Activated naive CD8-positive, alpha-beta T cell treated with anti-CD3 and anti-CD28 coated beads for 36 hours (primary cell): ENCODE measurements at places on chromosomes 5 and 9.

DNA sequence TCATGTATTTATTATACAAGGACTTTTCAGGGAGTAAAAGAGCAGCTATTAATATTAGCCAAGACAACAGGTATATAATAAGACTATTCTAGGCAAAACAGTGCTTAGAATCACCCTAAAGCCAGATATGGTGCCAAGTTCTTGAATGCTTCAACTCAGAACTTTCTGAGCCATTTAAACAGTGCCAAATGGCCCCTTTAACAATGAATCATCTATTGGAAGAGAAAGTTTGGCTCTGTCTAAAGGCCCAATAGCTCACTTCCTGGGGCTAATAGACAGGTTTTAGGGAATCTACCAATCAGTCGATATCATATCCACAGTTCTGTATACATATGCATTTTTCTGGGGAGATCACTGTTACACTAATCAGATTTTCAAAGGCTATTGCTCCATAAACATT, 42.9 kb downstream of the ZNF474 start:
- H3K4me1 ChIP-seq = no peaks in the 10 kb centered on the region
- H3K27ac ChIP-seq = no peak overlapping the region
- no peak overlapping the region for H3K4me3 ChIP-seq
- no peaks in the 10 kb centered on the region for H3K36me3 ChIP-seq

GRCh38 chr9:95772320-95773052, 103.0 kb upstream of the ERCC6L2 start:
- peak overlapping the region; percentile 64 for H3K4me3 ChIP-seq
- H3K36me3 ChIP-seq = no peaks in the 10 kb centered on the region
- H3K27me3 ChIP-seq = peaks cover 10% of the 10 kb centered on the region

DNA sequence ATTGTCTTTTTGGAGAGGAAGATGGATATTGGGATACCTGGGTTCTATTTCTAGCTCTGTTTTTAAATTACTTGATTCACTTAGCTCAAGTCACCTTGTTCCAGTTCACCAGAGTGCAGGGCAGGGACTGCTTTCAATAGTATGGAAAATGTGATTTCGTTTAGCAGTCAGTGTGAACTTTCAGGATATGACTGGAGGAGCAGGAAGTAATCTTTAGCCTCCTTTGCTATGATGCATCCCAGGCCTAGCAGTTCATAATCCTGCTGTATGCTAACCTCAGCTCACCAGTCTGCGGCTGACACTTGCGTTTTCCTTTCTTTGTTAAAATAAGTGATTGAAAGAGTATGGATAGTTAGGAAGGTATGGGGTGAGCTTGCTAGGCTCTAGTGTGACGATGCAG, 169.7 kb downstream of the ARHGAP26 start:
- H3K4me1 ChIP-seq = peaks cover 36% of the 10 kb centered on the region
- no peak overlapping the region for H3K4me3 ChIP-seq
- peaks cover 20% of the 10 kb centered on the region for H3K36me3 ChIP-seq
- no peak for DNase-seq
- H3K27me3 ChIP-seq = no peaks in the 10 kb centered on the region
- H3K27ac ChIP-seq = no peak overlapping the region

GRCh38 chr5:84113246-84114105, 271.2 kb downstream of the EDIL3 start:
- H3K4me3 ChIP-seq = no peak overlapping the region
- DNase-seq = no peak
- no peak overlapping the region for H3K27ac ChIP-seq
- no peaks in the 10 kb centered on the region for H3K27me3 ChIP-seq

DNA sequence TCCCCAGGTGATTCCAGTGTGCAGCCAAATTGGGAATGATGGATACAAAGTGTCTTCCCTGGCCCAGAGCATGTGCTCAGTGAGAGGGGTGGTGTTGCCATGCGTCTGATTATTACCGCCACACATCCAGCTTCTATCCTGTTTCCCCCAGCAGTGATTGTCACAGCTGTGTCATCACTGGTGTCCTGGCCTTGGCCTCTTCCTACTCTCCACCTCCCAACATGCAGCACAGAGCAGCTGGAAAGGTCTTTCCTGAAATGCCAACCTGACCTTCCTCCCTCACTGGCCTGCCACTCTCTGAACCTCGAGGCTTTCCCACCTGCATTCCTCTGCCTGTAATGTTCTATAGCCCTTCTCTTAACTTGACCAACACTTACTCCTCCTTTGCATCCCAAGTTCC, 60.0 kb downstream of the TMOD1 start:
- peaks cover 11% of the 10 kb centered on the region for H3K4me1 ChIP-seq
- H3K4me3 ChIP-seq = no peak overlapping the region
- DNase-seq = no peak
- no peak overlapping the region for H3K27ac ChIP-seq

DNA sequence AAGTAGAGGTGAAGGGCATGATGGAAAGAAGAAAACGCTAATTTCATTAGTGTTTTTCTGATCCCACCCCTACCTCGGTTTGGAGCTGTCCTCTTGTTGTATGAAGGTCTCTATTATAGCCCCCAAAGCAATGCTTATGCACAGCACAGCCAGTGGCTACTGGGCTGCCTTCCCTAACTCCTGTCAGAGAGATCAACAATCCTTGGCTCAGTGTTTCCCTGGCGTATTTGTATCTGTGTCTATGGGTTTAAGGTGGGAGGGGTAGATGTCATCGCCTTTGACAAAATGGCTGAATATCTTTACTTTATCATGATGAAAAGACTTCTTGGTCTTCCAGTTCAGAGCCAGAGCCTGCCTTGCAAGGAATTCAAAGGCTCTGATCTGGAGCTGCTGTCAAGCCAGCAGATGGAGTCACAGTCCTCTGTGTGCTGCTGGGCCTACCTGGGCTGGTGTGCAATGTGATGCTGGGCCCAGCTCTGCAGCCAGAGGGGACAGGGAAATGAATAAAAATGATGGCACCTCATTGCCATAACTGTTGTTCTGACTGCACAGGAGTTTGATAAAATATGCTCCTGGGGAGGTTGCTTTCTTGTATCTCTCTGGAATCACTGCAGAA, 20.1 kb upstream of the HSPA9 start:
- peaks cover 65% of the 10 kb centered on the region for H3K27me3 ChIP-seq
- no peaks in the 10 kb centered on the region for H3K4me1 ChIP-seq
- no peak overlapping the region for H3K4me3 ChIP-seq
- no peak for DNase-seq
- no peak overlapping the region for H3K27ac ChIP-seq

DNA sequence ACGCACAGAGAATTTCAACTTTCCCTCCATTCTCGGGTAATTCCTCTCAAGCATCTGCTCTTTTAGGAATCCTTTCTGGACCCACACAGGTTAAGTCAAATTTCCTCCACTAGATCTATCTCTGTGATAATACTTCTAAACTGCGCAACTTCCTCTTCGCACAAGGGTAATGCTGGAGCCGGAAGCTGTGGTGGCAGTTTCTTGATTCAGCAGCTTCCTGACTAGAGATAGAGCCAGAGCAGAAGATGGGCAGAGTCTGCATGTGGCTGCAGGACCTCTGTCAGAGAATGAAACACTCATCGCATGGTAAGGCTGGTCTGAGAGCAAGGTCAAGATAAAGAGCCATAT, 11.1 kb upstream of the CDC42SE2 start:
- peaks cover 61% of the 10 kb centered on the region for H3K4me1 ChIP-seq
- no peaks in the 10 kb centered on the region for H3K27me3 ChIP-seq

GRCh38 chr5:78490709-78491485, 130.5 kb downstream of the SCAMP1 start:
- peaks cover 2% of the 10 kb centered on the region for H3K27me3 ChIP-seq
- H3K4me1 ChIP-seq = no peaks in the 10 kb centered on the region
- no peak overlapping the region for H3K4me3 ChIP-seq
- no peak for DNase-seq

- no peaks in the 10 kb centered on the region for H3K36me3 ChIP-seq
- DNase-seq = no peak
- H3K27me3 ChIP-seq = no peaks in the 10 kb centered on the region
- H3K4me1 ChIP-seq = no peaks in the 10 kb centered on the region
- no peak overlapping the region for H3K4me3 ChIP-seq
Observed at GRCh38 chr9:25481372-25481771, 196.9 kb downstream of the TUSC1 start.

DNA sequence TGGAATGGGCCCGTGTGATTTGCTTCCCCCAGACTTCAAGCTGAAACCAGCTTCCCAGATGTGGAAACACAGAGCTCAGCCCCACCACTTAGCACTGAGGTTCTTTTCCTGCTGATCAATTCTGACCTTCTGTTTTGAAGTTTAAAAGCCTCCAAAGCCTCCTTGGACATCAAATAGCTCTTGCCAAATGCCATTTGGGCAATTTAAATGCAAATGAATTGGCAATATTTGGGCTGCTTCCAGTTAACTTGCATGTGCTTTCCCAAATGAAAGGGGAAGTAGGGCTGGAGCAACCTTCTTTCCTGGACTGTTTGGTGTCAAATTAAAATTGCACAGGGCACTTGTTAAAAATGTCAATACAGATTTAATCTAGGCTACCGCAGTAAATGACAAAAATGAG, 710.5 kb downstream of the TLR4 start:
- no peak for DNase-seq
- H3K4me1 ChIP-seq = no peaks in the 10 kb centered on the region
- no peaks in the 10 kb centered on the region for H3K36me3 ChIP-seq
- no peaks in the 10 kb centered on the region for H3K27me3 ChIP-seq
- no peak overlapping the region for H3K4me3 ChIP-seq
- no peak overlapping the region for H3K27ac ChIP-seq

GRCh38 chr5:76908166-76908565, 44.7 kb upstream of the CRHBP start:
- no peaks in the 10 kb centered on the region for H3K27me3 ChIP-seq
- H3K4me3 ChIP-seq = no peak overlapping the region
- DNase-seq = no peak
- H3K27ac ChIP-seq = no peak overlapping the region
